Muscle of back (tissue), 13 donors: ENCODE measurements at places on chromosomes 1 and 21.
A peak's percentile ranks its signal among the peaks of the same experiment; 100 is the strongest.

DNA sequence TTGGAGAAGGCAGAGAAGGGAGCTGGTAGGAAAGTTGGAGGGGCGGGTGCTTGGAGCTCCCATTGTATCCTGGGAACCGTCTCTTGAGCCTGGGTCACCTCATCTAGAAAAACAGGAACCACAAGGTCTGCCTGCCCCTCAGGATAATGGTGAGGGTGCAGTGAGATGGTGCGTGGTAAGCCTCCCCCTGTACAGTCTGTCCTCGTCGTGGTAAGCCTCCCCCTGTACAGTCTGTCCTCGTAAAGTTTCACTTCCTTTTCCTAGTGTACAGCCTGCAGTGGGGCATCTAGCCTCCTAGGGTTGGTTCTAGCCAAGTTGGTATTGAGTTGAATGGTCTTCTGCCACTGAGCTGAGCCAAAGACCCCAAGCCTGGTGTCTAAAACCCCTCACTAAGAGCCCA lies 66.5 kb upstream of the IGSF21 start:
- DNase-seq, result no peak

DNA sequence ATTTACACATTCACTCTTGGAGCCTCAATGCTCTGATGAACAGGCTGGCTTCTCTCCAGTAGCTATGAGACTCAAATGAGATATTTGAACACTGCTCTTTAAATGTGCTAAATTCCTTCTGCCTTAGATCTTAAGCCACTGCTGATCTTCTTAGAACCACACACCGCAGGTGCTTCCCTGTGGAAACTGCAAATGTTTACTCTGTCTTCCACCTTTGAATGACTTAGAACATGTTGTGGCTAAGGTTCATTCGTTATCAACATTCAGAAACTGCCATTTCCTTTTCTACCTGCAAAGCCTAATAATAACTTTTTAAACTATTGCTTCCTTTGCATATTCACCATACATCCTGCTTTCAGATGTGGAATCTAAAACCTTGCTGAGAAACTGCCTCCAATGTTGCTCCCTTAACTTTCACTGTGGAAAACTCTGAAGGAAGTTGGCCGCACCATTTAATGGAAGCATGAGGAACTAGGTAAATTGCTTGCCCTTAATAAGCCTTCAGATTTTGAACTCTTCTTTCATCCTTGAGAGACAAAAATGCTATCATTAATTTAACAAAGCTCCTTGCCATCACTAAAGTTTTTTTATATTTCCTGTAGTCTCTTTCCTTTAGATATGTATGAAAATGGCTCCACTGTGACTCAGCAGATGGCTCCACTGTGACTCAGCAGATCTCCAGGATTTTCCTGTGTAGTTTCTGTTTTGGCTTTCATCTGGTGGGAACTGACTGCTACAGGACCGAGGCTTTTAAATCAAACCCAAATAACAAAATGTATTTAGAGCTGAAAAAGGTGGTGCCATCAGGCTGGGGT lies 143.8 kb downstream of the TNFSF18 start:
- DNase-seq, result peak; percentile 76

DNA sequence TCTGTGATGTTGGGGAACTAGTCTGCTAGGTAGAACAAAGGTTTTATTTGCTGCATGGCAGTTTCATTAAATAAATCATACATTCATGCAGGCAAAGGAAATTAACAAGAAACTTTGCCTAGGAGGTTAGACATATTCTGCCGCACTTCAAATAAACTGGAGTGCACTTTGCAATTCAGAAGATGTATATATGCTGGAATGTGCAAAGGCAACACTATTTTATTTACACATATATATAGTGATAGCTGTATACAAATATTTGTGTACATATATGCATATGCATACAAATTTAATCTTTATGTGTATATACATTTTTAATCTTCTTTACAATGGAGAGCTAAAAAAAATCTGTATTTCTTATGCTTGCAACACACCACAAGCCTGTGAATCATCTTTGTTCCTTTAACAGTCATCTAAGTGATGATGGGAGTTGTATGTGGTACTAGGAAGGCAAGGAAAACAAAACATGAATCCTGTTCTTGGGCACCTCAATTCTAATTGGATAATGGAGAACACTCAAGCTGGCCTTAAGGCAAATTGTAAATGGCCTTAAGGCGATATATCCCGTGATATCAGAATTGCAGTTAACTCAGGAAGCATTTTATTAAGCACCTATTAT lies 605.8 kb upstream of the CAMK1G start:
- DNase-seq, result no peak

DNA sequence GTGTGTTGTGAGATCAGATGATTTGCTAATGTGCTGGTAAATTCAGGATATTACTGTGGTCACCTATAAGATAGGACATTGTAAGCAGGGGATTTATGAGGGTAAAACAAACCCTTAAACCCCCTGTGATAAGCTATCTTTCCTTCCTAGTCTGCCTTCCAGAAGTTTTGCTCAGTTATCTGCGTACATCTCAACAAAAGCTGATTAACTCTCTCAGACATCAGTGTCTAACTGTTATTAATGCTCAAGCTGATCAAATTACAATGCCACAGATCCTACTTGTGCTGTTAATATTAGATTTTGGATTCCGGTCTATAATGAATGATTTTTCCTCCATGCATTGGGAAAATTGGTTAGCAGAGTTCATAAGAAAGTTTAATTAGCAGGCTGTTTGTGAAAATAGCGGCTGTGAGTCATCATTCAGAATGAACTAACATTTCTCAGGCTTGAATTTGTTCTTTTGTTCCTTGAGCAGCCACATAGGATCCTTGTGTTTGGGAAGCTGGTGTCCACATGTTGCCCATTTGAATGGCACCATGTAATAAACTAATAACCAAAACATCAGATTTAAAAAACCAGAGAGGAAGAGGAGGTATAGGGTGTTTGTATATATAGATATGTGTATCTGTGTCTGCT lies 48.7 kb downstream of the ELAVL4 start:
- no peak for DNase-seq

GRCh38 chr1:27598295-27598687 lies 5.7 kb downstream of the AHDC1 start:
- no peak for DNase-seq

GRCh38 chr1:154880671-154881070 lies 10.6 kb upstream of the KCNN3 start:
- no peak for DNase-seq

- no peak for DNase-seq
Observed at GRCh38 chr1:43041591-43041990, 82.9 kb upstream of the SLC2A1 start.

- DNase-seq, result no peak
Observed at GRCh38 chr1:116808848-116809508, 54.7 kb downstream of the CD2 start.

DNA sequence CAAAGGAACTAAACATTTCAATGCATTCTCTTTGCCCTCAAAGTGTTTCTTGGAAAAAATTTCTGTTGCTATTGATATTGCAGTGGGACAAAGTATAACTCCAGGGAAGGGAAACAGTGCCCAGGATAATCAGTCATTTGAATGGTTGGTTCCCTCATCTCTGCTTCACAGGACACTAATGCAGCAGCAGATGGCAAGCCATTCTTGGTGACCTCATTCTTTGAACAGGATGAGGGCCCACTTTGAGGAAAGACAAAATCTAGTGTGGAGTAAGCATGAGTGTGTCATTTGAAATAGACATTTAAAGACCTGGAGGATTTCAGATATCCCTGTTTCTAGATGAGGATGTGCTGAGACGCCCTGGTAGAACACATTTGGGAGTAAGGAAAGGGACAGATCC lies 32.3 kb downstream of the CHRM3 start:
- DNase-seq, result no peak

GRCh38 chr1:14452551-14452950 lies 145.9 kb upstream of the KAZN start:
- no peak for DNase-seq

DNA sequence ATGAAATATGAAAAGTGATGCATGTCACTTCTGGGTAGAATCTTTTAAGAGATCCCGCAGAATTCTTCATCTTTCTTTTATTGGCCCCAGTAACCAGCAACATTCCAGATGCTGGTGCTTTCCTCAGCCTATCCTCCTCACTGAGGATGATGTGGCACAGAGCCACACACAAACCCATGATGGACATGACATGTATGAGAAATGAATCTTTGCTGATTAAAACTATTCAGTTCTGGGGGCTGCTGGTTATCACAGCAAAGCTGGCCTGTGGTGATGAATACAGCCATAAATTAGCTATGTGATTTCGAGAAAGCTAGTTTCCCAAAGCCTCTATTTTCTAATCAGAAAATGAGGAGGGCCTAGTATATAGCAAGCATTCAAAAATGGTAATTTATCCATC lies 8.3 kb upstream of the ERICH3 start:
- no peak for DNase-seq

GRCh38 chr21:45948576-45949141 lies 32.9 kb upstream of the COL6A1 start:
- no peak for DNase-seq

DNA sequence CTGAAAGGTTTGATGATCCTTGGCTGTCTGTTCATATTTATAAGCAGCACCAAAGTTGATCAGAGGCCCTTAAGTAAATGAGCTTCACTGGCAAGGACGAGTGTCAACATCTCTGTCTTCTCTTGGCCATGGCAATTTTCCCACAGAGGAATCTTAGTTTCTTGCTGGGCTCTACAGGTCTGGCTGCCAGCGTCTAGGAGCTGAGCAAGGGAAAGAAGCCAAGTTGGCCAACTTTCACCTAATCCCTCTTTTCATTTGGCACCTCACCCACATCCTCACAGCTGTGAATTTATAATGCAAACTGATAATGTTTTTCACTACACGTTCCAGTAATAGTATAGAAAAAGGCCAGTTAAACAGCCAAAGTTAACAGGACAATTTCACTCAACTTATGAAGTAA lies 99.0 kb upstream of the LBR start:
- DNase-seq, result no peak

- DNase-seq, result peak; percentile 67
Observed at GRCh38 chr1:155126556-155127104, 1.0 kb upstream of the EFNA1 start.

DNA sequence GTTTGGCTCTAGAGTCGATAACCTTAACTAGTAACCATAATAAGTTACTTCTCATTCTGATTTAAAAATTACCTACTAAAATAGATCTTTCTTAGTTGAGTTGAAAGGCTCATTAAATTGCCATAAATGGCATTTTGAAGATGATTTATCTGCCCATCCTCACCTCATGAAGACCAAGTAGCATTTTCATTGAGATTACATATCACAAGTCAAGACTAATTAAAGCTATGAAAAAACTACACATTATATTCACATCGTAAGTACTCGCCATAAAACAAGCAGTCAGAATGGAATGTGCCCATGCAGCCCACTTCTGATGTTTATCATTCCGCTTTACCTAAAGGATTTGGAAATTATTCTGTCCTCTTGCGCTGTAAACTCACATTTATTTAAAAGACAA lies 212.0 kb downstream of the COL11A1 start:
- DNase-seq, result no peak

- DNase-seq, result no peak
Observed at GRCh38 chr1:212918824-212919223, 31.5 kb upstream of the VASH2 start.

GRCh38 chr1:227192163-227192562 lies 126.1 kb downstream of the CDC42BPA start:
- peak; percentile 80 for DNase-seq

DNA sequence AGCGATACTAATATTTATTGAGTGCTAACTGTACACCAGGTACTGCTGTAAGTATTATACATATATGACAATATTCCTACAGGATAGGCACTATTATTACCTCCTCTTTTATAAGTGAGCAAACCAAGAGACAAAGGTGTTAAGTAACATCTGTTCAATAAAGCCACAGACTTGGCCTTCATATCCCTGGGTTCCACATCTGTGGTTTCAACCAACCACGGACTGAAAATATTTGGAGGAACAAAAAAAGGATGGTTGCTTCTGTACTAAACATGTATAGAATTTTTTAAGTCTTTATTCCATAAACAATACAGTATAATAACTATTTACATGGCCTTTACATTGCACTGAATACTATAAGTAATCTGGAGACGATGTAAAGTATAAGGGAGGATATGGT lies 95.1 kb downstream of the RERE start:
- no peak for DNase-seq

DNA sequence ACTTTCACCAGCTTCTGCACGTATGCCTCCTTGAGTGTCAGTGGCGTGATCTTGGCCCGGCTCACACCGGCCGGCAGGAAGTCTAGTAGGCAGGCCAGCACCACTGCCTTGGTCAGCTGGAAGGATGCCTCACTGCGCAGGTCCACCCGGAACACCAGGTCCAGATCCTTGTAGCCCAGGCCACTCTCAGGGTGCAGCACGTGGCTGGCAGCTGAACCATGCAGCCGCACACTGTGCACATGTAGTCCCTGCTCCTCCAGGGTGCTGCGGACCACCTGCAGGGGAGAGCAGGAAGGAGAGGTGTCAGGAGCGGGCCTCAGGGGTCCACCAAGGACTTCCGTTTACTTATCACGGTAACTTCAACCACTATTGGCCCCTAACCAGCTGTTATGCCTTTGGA lies 6.0 kb downstream of the TENT5B start:
- no peak for DNase-seq

- DNase-seq, result no peak
Observed at GRCh38 chr1:67817319-67817718, 15.9 kb downstream of the GNG12 start.

DNA sequence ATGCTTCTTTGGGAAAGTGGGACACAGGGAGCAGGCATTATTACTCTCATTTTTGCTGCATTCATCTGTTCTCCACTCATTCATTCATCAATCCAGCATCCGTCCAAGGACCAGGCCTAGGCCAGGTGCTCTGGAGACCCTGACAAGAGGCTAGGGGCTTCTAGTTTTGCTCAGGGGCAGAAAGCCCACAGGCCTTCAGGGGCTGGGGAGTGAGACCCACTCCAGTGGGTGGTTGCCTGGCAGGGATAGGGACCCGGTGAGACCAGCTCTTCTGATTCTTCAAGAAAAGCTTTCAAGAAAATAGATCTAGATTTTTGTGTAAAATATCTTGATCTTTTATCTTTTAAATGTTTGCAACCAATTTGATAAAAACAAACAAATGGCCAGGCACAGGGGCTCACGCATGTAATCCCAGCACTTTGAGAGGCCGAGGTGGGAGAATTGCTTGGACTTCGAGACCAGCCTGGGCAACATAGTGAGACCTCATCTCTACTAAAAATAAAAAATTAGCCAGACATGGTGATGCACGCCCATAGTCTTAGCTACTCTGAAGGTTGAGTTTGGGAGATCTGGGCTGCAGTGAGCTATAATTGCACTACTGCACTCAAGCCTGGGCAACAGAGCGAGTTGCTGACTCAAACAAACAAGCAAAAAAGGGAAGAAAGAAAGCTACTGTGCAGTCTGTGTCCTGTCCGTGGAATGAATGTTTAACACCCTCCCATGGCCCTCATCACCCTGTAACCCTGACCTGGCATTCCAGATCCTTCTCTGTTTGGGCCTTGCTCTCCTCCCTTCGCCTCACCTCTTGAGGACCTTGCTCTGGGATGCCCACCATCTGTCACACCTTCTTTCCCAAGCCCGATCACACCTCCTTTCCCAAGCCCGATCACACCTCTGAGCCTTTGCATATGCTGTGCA lies 17.3 kb upstream of the LRP8 start:
- DNase-seq, result no peak
